ENCODE measurements at places on chromosomes 3 and 15.

DNA sequence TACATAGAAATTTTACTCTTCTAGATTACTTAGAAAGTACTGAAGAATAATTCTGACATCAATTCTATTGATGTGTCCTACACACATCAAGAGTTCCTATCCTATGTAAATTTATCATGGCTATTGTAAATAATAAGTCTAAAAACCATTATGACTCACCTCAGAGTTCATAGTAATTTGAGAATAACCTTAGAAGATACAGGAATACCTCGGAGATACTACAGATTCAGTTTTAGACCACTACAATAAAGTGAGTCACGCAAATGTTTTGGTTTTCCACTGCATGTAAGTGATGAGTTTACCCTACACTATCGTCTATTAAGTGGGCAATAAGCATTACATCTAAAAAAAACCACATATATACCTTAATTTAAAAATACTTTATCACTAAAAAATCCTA, 74.8 kb downstream of the NR1I2 start:
- DNase-seq, result no peak

DNA sequence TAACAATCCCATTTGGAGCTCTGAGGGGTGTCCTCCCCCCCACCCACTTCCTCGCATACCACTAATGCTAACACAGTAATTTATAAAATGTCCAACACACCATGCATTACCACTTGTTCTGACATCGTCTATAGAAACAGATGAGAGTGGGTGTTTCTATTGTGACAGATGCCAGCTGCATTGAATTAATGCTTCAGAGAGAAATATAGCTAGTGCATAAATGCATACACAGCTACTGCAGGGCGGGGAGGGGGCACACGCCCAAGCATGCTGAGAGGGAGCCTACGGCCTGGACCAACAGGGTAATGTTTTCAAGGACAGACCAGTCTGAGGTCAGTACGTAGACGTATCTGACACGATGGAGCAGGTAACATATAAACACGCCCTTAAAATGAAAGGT, 106.0 kb upstream of the FEZF2 start:
- no peak for DNase-seq

- DNase-seq, result no peak
Measured at GRCh38 chr3:65703026-65703425, 335.7 kb downstream of the MAGI1 start.

DNA sequence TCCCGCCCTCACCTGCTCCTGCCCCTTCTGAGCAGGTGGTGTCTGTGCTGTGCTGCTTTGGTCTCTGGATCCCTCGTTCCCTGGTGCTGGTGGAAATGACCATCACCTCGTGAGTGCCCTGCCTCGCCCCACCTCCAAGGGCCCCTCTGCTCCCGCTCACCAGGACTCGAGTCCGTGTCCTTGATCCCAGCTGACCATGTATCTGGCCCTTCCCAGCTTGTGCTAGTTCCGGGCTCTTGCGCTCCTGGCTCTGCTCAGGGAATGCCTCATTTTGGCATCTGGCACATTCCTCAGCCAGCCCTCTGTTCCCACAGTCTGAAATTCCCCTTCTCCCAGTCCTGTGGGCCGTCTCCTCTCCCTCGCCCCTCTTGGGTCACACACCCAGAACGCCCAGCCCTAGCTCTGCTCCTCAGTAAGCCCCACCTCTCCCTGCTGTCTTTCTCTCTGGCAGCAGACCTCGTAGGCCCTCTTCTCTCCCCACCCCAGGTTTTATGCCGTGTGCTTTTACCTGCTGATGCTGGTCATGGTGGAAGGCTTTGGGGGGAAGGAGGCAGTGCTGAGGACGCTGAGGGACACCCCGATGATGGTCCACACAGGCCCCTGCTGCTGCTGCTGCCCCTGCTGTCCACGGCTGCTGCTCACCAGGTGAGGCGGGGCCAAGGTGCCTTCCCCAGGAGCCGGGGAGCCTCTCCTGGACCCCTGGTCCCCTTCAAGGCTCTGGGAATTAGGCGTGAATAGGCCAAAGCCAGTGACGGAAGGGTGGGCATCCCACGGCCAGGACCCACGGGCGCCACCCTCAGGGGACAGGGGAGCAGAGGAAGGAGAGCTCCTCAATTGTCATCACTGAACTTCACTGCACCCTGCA, 11.5 kb downstream of the SLC51A start:
- peak; percentile 43 for DNase-seq

- DNase-seq, result no peak
Measured at GRCh38 chr15:96474231-96474664, 143.7 kb downstream of the NR2F2 start.

- DNase-seq, result no peak
Measured at GRCh38 chr3:182568876-182569275, 224.4 kb upstream of the ATP11B start.

- DNase-seq, result no peak
Measured at GRCh38 chr3:197820550-197821335, 29.7 kb downstream of the LRCH3 start.

GRCh38 chr15:77854980-77855379, 222.3 kb upstream of the LINGO1 start:
- no peak for DNase-seq

- no peak for DNase-seq
Measured at GRCh38 chr3:12127391-12127790, 31.3 kb downstream of the TIMP4 start.

- no peak for DNase-seq
Measured at GRCh38 chr15:41798607-41799487, 24.6 kb downstream of the MAPKBP1 start.

DNA sequence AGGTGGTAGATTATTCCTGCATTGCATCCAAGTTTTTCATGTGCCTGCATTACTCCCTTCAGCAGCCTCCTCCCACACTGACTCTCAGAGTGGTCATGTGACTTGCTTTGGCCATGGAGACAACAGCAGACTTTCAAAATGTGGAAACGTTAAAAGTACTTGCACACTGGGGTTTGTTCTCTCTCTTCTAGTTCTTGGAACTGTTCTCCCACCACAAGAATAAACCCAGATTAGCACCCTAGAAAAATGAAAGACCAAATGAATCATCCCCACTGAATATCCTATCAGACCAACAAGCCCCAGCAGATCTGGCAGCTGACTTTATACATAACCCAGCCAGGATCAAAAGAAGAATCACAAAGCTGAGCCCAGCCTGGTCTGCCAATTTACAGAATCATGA, 398.5 kb downstream of the VPS13C start:
- no peak for DNase-seq

DNA sequence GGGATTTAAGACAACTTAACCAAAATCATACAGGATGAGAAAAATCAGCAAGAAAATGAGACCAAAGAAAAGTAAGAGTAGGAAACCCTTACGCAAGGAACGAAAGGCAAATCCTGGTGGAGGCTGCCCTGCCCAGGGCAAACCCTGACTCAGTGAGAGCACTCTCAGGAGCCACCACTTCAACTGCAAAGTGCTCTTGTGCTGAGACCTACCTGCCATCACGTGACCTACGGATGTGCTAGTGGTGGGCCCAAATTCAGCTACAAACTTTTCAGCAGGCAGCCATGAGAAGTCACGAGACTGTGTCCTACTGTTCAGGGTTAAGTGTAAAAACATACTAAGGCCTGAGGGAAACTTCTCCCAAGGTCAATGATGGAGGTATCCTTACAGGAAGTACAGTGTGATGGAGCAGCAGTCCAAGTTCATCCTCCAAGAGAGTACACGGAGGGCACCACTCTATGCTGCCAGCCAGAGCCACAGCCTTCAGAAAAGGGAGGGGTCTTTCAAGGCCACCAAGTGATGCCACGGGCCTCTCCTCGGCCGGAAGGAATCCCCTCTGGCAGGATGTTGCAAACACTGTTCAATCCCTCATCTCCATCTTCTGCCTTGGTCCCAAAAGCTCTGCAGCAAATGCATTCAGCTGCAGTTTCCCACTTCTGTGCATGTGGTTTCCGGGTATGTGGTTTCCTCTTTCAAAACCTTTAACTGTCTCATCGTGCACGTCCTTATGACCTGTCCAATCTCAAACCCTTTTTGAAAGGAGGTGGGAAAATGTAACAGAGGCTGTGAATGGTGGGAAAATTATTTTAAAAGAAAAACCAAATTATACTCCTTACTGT, 9.5 kb downstream of the CHSY1 start:
- peak; percentile 41 for DNase-seq

DNA sequence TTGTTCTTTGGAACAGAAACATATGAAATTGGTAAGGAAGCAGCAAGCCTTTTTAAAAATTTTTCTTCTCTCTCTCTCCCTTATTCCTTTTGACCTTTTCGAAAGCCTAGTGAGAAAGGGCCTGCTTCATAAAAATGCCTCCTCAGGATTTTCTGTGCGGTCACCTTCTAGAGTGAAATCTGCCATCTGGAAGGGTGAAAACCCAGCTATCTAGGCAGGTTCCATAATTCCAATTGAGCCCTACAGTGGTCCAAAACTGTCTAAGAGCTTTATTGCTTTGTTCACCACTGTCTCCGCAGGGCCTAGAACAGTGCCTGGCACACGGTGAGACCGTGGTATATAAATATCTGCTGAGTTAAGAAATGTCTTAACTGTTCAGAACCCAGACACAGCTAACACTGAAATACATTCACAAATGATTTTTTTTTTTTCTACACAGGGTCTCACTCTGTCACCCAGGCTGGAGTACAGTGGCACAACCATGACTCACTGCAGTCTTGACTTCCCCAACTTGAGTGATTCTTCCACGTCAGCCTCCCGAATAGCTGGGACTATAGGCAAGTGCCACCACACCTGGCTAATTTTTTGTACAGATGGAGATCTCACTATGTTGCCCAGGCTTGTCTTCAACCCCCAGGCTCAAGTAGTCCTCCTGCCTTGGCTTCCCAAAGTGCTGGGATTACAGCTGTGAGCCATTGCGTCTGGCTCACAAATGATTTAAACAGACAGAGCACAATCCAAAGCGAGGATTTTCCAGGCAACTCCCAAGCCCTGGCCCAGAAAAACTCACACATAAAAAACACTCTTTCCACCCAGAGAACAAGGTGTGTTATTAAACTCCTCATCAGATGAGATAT, 64.4 kb downstream of the FRMD4B start:
- DNase-seq, result no peak

DNA sequence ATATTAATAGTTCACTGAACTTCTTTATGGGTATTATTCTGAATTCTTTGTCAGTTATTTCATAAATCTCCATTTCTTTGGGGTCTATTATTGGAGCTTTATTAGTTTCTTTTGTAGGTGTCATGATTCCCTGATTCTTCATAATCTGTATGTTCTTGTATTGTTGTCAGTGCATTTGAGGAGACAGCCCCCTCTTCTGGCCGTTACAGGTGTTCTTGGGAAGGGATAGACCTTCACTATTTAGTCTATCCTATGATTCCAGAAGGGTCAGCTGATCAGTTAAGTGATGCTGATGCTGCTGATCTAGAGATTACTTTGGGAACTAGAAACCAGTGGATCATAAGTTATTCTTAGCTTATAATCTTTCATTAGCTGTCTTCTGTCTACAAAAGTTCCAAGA, 34.9 kb downstream of the TMEM39A start:
- DNase-seq, result no peak

DNA sequence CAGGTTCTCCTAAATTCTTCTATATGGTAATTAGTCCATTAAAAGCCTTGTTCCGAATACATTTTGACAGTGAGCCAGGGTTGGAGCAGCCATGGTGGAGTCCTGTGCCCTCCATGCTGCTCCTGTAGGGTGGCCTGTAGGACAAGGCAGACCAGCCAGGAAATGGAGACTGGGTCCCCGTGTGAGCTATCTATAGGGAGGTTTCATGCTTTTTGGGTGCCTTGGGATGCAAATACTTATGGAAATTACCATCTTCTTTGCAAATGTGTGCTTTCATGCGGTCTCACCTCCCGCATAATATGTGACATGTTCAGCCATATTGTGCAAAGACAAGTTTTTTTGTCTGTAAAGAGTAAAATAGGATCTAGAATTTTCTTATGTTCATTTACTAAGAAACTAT, 58.0 kb upstream of the FURIN start:
- no peak for DNase-seq

- DNase-seq, result no peak
Measured at GRCh38 chr3:126308394-126309125, 48.6 kb downstream of the KLF15 start.

DNA sequence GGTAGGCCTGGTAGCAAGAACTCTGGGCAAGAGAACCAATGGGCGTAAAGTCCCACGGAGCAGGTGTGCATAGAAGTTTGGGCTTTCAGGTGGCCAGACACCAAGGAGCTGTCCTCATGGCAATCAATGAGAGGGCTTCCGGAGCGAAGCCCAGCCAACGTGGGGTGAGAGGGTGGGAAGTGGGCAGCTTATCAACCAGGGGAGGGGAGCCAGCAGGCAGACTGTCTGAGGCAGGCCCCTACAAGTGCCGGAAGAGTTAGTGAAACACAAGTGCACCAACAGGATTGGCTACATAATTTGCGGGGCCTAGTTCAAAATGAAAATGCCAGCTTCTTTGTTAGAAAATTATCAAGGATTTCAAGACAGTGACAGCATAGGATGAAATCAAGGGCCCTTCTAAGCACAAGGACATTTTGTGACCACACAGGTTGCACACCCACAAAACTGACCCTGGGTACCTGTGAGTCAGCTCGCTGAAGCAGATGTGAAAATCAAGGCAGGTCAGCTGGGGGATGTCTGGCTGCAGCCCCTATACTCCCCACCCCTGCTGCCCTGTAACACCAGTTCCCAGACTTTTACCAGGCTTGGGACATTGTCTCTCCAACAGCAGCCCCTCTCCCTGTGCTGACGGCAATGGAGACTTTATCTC, 102.1 kb upstream of the ETV5 start:
- DNase-seq, result no peak

GRCh38 chr3:50139718-50140423, 15.3 kb upstream of the SEMA3F start:
- DNase-seq, result no peak

DNA sequence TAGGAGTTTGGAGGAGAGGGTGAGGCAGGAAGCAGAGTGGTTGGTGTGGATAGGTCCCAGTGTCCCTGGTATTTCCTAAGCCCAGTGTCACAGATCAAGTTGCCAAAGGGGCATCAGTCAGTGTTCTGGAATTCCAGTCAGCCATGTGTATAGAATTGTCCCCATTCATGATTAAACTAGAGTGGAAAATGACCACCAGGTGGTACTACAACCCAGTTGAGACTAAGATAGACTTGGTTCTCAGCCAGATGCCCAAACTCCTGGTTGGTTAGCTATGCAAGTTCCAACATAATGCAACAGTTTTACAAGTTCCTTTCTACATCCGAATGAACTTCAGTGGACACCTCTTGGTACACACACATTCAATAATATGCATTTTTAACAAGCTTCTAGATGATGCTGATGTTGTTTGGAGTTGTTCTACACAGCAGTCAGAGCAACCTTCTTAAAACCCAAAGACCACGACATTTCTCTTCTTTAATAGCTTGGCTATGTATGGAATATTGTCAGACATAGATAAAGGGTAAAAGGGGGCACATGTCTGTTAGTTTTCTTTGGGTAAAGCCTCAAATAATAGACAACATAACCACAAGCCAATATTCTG, 8.4 kb upstream of the ATR start:
- DNase-seq, result peak; percentile 87

- no peak for DNase-seq
Measured at GRCh38 chr3:105976196-105976595, 107.4 kb upstream of the CBLB start.

Measured in fibroblast of skin of back (primary cell).